A549 (cell line): ENCODE measurements at places on chromosomes 3 and 15.

GRCh38 chr3:151109286-151109800, 23.9 kb downstream of the MED12L start:
- no peak for DNase-seq

- DNase-seq: no peak
Measured at GRCh38 chr3:32412887-32413286, 21.2 kb downstream of the CMTM7 start.

GRCh38 chr3:162217647-162218046, 721.0 kb downstream of the OTOL1 start:
- no peak for DNase-seq

DNA sequence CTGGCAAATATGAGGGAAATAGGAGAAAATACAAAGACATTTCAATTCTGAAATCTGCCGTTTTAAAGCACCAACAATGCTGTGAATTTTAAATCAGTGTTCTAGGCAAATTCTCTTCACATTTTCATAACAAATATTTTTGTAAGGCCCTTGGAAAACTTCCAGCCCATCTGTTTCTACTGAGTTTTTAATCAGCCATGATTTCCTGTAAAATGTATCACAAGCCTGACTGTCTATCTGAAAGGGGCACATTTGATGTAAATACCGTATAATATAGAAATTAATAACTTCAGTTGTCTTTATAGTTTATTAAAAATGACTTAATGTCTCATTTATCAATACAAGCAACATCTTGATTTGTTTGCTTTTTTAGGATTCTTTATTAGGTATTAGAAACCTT, 454.7 kb downstream of the PYDC2 start:
- no peak for DNase-seq

DNA sequence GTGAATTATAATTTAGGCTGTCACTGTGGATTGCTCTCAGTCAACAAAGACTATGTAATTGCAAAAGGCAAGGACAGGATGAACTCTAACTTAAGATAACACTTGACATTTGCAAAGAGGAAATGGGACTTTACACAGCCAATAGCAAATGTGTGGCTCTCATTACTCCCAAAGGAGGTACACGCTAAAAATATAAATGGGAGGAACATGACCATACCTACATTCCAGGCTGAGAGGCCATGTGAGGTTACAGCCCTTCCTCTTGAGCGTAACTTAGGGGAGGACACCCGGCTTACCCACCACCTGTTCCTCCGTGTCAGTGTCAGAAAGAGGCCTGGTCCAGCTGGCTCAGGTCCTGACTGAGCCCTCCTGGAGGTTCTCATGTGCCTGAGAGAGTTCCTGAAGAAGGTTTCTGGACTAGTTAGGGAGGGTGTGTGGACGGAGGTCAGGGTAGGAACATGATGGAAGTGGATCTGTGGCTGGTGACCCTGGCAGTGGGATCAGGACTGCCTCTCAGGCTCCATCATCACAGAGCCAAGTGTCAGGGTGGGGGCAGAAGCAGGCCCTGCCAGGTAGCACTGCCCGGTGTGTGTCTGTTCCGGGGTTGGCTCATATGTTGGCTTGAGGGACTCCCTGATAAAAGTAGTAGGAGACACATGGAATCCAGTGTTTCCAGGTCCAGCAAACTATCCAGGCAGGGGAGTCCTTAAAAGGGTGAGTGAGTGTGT, 7.9 kb downstream of the POPDC2 start:
- DNase-seq: no peak

GRCh38 chr3:25818335-25818734, 28.4 kb downstream of the OXSM start:
- DNase-seq: no peak

DNA sequence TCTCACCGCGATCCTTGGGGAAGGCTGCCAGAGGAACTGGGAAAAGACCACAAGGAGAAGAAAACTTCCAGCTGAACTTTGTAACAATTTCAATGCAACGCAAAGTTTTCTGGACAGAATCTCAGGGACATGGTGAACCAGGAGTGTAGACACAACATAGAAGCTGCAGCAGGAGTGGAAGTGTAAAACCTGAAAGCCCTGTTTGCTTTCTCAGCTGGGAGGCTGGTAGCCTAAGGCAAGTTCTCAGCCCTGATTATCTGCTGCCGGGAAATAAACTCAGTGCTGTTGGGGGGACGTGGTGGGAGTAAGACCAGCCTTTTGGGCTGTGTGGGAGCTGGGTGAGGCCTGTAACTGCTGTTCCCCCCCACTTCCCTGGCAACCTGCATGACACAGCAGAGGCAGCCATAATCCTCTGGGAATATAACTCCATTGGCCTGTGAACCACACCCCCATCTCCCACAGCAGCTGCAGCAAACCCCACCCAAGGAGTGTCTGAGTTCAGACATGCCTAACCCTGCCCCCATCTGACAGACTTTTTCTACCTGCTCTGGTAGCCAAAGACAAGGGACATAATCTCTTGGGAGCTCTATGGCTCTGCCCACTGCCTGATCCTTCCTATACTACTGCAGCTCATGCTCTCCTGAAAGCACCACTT, 106.7 kb downstream of the ZNF621 start:
- no peak for DNase-seq

DNA sequence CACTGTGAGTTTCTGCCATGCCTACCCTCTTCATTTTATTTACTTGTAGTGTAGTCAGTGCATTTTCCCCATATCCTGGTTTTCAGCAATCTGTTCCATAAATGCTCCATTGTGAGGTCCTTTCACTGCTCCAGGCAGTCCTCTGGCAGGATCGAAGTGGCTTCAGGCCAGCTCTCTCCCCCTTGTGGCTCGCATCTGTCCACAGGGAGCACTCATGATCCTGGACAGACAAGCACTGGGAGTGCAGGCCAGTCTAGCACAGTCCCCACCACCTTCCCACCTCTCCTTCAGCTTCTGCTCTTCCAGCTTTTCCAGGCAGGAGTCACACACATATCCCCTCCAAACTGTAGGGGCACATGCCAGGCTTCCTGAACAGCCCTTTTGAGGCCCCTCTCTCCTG, 173.6 kb downstream of the PPM1L start:
- DNase-seq: peak; percentile 7

DNA sequence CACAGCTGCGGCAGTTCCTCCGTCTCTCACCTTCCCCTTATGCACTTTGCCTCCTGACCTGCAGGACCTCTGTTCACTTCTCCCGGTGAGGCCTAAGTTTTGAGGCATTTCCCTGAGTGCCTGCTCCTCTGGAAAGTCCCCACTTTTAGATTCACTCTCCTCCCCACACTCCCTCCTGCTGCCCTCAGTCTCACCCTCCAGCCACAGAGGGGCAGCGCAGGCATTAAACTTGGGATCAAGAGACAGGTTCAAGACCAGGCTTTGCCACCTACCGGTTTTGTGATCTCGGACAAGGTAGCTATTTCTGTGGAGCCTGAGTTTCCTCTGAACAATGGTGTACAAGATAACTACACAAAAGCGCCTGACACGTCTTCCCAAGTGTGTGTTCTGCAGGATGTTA, 19.4 kb downstream of the SLC6A11 start:
- no peak for DNase-seq

GRCh38 chr3:65945480-65945879, 93.2 kb downstream of the MAGI1 start:
- DNase-seq: no peak

DNA sequence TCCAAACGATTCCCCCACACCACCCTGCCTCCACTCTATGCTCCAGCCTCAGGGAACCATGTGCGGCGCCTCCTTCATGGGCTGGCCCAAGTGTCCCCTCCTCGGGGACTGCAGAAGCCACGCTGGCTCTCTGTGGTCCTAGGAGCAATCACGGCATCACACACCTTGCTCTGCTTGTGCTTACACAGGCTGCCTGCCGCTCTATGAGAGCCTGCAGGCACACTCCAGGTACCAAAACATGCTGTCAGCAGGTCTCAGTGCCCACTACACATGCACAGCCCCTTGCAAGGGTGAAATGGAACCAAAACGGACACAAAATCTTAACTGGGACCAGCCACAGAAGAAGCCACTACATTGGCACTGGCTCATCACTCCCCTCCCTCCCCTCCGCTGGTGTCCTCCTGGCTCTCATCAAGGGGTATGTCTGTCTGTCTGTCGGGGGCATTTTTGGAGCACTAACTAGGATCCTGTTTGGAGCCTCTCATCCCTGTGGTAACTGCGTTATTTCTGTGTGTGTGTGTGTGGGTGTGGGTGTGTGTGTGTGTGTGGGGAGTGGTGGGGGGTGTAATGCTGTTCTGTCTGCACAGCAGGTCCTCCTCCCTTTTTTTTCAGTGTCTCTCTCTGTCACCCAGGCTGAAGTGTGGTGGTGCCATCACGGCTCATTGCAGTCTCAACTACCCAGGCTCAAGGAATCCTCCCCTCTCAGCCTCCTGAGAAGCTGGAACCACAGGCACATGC, 60.6 kb downstream of the DHX30 start:
- no peak for DNase-seq

- no peak for DNase-seq
Measured at GRCh38 chr15:98649472-98650416, 1.4 kb downstream of the IGF1R start.

- no peak for DNase-seq
Measured at GRCh38 chr3:157046520-157046919, 113.4 kb downstream of the CCNL1 start.
